ENCODE measurements at places on chromosomes 7 and 10. TPM values are rescaled to one million over a fixed set of nuclear protein-coding genes. Genes with fewer than 3 reads are reported as not detected.

Gene HOXA13
- 2.6 TPM for total RNA-seq

Gene TDRD1
- total RNA-seq: not detected

Gene OR2A5
- not detected for total RNA-seq

Gene CPA2
- total RNA-seq: not detected

Gene TASOR2
- 39.4 TPM for total RNA-seq

Gene PON1
- total RNA-seq: 0.64 TPM

All from A549 treated with GW870086 at 1 μM for 4 hours (cell line).